Renal pelvis (tissue), 12 donors: ENCODE measurements at places on chromosomes 13 and 19.

DNA sequence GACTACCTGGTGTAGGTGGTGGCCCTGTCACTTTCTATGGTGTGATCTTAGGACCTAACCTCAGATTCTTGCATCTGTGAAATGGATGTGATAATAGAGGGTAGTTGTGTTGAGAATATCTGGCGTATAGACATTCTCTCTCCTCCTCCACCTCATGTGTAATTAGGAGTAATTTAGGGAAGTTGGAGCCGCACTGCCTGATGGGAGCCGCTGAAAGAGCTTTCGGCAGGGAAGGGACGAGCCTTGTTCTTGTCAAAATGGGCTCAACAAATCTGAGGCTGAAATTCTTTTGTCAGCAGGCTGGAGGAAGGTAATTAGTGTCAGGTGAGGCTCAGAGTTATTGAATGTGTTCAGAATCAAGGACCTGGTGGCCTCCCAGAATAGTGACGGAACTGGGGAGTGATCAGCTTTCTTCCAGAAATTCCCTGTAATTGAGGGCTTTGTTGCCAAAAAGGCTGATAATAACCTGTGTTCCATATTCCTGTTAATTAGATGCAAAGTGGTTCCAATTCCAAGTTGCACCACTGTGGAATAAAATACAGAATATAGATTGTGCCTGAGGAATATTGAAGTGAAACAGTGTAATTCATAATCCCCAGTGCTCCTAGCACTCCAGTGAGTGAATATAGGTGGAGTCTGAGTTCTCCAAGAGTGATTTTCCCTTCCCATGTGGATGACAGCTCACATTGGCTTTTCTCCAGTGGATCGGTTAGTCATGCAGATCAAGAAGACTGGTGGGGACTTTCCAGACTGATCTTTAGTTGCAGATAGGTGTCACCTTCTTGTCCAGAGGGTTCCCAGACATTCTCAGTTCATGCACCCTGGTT, 47.5 kb downstream of the SPATA13 start:
- DNase-seq: no peak

DNA sequence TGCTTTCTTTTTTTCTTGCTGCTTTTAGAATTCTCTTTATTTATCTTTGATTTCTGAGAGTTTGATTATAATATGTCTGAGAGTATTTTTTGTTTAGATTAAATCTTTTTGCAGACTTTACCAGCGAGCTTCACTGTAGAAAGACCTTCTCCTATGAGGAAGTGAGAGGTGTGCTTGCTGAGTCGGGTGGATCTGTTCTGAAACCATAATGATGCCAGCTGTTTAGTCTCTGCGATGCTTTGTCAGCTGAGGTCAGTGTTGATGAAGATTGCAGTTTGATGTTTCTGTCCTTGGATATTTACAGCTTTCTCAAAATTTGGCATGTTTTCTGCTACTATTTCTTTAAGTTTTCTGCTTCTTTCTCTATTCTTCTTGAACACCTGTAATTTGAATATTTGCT, 309.1 kb upstream of the SLITRK6 start:
- no peak for DNase-seq

DNA sequence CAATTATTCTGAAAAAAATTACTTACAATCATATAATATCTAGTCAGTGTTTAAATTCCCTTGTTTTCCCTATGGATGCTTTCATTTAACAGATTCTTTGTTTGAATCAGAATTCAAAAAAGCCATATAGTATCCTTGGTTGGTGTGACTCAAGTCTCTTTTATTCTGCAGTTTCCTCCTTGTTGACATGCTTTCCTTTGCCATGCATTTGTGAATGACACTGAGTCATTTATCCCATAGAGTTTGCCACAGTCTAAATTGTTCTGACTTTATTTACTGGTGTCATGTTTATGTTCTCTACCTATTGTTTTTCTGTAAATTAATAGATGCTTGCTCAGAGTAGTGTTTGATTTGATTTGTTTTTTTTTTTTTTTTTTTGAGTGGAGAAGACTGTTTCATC, 893.8 kb upstream of the SLC10A2 start:
- no peak for DNase-seq

GRCh38 chr19:12092065-12092867, 27.7 kb downstream of the ZNF844 start:
- peak; percentile 91 for DNase-seq

DNA sequence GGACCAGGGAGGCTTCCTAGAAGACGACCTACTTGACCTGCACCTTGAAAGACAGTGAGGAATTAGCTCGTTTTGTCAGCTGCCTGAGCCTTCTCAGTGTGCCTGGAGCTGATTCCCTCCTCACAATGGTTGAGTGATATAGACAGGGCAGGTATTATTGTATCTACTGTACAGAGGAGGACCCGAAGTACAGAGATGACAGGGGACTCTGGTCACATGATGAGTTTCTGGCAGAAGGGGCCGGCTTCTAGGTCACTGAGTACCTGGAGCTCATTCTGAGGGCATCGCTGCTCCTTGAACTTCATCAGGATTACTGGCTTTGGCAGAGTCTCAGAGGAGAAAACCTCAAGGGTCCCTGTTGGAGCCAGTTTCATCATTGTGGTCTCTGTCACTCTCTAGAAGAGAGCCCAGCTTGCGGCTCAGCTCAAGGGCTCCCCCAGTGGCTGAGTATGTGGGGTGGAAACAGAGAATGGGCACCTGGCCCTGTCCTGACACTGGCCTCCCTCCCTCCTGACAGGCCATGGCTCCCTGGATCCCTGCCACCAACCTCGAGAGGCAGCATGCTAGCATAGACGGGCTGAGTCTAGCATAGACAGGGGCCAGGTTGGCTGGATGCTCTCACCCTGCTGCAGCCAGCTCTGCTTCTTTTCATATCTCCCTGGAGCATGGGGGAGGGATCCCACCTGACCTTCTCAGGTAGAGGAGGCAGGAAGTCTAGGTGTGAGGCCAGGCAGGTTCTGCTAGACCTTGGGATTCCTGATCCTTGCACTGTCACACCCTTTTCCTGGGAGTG, 38.7 kb downstream of the NFIX start:
- no peak for DNase-seq

- DNase-seq: no peak
These were observed 3.2 kb upstream of the IL17D start for GRCh38 chr13:20700288-20700687.

DNA sequence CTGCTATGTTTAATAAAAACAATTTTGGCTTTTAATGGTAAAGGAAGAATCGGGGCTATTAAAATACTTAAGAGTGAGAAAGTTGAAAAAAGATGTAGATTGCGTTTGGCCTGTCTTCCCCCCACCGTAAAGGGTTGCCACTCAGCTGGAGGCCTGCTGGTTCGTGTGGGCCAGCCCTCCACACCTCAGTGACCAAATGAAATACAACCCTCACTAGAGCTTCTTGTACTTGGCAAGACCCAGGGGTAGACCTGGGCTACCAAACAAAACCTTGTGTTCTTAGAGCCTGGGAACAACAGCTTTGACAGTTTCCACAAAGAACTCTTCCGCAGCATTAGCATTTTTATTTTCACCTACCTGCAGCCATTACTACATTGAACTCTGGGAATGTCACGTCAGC, 152.8 kb upstream of the PABPC3 start:
- DNase-seq: no peak

DNA sequence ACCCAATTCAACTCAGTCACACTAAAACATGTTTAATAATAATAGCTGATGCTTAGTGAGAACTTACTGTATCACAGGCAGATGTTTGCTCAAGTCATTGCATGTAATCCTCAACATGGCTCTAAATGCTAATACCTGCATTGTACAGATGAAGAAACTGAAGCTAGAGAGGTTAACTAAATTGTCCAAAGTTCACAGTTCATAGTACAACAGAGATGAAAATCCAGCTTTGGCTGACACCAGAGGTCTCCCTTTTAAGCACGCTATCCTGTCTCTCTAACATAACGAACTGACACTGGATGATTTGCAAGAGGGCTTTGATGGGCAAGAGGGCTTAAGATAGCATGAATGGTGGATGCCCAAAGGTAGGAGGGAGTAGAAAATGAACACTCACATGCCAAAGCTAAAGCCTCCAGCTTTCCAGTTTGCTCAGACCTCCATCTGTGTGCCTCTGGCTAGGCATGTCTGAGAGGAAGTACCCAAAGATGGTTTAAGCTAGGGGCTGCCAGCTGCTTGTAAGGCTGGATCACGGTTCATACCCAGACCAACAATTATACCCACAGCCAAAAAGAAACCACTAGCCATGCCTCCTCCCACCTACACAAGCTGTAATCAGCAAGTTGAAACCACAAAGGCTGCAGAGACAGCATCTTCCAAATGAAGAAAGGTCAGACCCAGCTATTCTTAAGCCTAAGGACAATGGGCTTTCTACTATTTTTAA, 196.9 kb upstream of the UBL3 start:
- DNase-seq: no peak

GRCh38 chr13:94702181-94703041, 9.9 kb downstream of the SOX21 start:
- no peak for DNase-seq

- DNase-seq: no peak
These were observed 5.4 kb downstream of the KLK1 start for GRCh38 chr19:50817941-50818858.

- DNase-seq: peak; percentile 84
These were observed 381 bp downstream of the CKAP2 start for GRCh38 chr13:52455677-52456041.

GRCh38 chr19:42333975-42334696, 8.7 kb downstream of the MEGF8 start:
- DNase-seq: no peak

- no peak for DNase-seq
These were observed 41.5 kb upstream of the C13orf46 start for GRCh38 chr13:114015111-114015968.

- peak; percentile 20 for DNase-seq
These were observed 594 bp downstream of the URI1 start for GRCh38 chr19:29942404-29943261.

DNA sequence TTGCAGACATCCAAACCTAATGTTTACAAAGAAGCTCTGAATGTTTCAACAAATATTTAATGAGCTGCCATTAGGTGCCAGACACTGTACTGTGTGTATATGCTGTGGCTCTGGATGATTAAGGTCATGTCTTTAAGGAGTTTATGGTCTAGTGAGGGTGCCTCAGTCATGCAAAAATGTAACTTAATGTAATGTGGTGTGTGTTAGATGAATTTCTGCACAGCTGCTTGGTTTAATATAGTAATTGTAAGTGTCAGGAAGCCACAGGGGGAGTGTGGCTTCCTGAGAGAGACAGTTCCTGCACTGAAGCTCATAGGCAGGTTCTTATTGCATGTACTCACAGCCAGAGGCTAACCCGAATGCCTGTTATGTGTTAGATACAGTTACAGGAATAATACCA, 43.3 kb downstream of the SPATA13 start:
- no peak for DNase-seq

- DNase-seq: no peak
These were observed 432.6 kb downstream of the ZNF536 start for GRCh38 chr19:30804751-30805150.

DNA sequence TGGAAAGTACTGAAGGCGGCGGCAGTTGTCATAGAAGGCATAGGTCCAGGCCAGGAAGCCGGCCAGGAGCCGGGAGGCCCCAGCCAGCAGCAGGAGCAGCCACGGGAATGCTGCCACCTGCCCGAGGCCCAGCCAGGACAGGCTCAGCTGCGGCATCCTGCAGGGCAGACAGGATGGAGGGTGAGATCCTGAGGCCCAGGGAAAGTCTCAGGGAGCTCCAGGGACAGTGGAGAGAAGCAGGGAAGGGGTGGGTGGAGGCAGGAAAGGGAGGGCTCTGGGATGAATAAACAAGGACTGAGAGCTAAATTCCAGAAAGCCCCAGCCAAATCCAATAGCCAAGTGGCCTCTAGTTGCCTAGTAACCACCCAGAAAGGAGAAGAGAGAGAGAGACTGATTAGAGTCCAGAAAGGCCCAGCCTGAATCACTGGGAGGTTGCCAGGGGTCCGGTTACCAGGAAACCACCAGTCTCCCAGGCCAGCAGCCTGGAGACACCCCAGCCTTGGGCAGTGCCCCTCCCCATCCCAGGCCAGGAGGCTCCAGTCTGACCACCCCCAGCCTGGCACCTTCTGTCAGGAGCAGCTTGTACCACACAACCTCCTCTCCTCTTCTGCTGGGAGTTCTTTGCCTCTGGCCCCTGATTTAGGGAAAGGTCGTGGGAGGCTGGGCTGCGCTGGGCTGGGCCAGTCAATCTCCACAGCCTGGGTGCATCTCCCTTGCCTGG, 7.5 kb upstream of the OR10H5 start:
- DNase-seq: no peak

DNA sequence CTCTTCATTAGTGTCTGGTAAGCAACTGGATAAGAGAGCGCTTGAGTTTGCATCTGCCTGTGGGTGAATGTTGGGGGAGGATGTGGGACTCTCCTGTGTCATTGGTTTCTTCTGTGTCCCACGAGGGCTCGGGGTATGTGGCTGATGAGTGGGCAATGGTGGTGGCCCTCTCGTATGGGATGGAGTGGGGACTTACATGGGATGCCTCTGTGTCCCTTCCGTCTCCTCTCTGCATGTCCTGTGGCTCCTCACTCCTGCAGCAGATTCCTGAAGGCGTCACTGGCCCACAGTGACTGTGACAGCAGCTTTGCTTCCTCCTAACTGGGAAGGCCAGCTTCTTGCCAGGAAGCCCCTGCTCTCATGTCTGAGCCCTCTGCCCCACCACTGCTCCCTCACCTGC, 2.6 kb upstream of the LRP3 start:
- no peak for DNase-seq

- no peak for DNase-seq
These were observed 31.8 kb upstream of the PSG9 start for GRCh38 chr19:43300876-43301765.

DNA sequence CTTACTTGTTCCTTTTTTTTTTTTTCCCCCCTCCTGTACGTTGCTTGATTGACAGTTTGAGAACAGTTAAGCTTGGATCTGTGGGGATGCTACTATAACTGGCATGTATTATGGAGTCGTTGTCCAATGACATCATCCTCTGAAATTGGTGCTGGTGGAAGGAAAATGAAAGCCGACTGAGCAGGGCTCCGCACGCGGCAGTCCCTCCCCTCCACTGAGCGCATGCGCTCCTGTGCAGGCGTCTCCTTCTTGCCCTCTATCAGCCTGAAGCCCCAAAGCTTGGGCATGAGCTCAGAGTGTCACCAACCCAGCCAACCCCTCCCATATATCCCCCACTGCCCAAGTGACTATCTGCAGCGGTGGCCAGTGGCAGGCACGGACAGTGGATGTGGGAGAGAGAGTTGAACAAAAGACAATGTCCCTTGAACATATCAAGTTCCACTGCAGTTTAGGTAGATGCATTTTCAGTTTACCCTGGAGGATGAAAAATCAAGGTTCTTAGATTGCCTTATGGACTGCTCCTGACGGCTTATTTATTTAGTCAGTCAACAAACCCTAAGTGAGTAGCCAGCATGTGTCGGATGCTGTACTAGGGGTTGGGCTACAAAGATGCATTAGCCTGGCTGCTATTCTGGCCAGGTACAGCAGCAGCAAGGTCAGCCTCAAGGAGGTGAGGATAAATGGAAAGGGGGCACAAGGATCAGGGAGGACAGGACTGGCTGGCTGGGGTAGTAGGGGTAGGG, 20.8 kb downstream of the MBNL2 start:
- DNase-seq: no peak
